SK-MEL-5 (cell line): ENCODE measurements at places on chromosomes 7 and 10. TPM values are rescaled to one million over a fixed set of nuclear protein-coding genes. Genes with fewer than 3 reads are reported as not detected.

DNA sequence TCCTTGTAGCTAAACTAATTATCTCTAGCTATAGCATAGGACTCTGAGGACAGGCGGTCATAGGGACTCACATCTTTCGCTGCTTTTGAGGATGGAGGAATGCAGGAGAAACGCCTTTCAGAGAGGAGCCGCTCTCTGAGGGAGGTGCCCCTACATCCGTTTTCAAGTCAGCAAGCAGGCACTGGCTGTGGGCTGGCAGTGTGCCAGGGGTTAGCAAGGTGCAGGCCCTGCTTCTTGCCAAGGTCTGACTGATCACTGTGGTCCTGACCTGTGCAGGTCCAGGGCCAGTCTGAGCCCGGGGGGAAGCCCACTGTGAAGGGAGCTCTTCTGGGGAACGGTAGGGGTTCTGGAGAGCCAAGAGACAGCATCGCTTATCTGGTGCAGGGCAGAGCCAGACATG, 89.4 kb downstream of the SH3PXD2A start:
- DNase-seq, result no peak

- no peak for DNase-seq
Observed at GRCh38 chr7:156069891-156070290, 257.6 kb upstream of the SHH start.

DNA sequence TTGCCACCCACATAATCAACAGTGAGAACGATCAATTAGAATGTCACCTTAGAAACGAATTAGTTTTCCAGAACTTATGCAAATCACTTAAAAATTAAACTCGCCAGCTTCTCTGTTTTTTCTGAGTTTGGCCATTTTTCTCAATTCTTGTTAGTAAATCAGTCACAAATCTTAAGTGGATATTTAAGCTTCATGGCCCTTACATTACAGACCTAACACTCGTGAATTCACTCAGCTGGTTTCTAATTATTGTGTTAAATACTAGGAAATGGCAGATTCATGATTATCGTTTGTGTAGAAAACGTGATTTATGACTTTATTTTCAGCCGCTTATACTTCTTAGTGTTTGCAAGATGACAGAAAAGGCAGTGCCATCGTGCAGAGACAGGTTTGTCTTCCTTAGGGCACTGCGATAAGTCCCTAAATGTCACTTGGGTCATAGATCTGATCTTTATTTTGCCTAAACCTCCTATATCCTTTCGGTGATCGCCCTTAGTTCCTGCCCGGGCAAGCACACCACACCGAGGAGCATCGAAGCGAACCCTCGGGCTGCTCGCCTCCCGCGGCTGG, 587 bp upstream of the CELF2 start:
- DNase-seq, result no peak

- no peak for DNase-seq
Observed at GRCh38 chr10:78248651-78249464, 215.2 kb downstream of the RPS24 start.

DNA sequence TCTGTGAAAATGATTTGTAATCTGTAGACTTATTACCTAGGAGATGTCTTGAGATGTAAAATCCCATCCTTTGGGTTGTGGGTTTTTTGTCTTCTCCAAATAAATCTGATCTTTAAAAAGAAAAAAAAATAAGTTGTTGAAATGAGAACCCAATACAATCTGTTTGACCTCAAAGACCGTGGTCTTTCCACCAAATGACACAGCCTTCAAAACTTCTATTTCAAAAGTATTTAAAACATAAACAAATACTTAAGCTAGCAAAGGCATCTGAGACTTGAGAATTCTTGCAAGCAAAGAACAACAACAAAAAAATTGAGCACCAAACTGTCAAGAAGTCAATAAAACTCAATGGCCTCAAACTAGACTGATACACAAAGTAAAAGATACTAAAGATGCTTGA, 67.9 kb upstream of the HECW1 start:
- DNase-seq, result no peak

DNA sequence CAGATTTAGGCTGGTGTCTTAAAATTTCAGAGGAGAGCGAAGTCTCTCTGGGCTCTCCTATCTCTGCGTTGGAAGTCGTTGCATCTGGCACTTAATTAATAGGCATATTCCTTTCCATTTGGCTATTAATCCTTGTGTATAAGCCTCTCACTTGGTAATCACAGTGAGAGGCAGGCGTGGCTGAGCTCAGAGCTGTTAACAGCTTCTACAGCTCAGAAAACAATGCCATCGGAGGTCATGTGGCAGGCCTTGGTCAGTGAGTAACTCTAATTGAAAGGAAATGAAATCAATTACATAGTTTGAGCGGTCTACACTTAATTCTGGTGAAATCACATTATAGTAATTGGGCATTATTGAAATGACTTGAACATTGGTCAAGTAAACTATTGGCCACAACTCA, 135.1 kb downstream of the DPY19L1 start:
- DNase-seq, result no peak

DNA sequence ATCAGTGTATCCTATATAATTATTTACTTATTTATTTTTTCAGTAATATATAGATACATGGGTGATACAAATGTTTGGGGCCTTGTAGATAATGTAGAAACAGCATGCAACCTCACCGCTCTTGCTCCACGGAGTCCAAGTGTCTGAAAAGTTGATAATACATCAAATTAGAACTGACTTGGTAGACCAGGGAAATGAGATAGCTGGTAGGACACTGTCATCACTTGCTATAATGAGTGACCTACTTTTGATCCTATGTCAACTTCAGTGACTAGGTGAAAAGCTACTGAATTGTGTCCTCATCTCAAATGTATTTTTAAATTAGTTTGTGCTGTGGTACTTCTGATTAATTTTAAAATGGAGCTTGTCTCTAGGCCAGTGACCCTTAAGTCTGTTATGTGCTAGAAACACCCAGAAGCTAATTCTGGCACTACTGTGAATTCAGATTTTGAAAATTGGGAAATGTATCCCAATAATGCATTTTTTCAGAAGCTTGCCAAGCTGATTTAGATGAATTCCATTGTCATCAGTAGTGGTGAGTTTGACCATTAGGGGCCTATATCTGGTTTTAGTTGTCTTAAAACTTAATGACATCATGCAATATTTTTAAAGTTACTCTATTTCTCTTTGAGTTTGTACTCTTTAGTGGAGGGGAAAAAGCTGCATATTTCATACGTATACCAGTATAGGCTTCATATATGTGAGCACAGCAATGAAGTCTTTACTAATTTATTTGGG, 17.4 kb downstream of the CDK1 start:
- DNase-seq, result no peak

DNA sequence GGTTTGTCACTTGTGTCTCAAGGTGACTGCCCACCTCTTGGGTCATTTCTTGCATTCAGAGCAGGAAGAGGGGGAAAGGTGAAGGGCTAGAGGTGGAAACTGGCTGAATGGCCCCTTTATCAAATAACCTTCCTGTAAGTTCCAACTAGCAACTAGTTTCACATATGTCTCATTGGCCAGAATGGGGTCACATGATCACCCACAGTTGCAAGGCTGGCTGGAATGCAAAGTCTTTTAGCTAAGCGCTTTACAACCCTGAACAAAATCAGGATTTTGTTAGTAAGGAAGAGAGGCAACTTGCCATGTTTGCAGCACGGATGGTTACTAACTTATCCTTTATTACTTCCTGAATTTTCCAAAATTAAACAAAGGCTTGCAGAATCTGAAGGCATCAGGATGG, 156.3 kb downstream of the EMX2 start:
- no peak for DNase-seq

RNF133 gene
- 0.13 and 0.32 TPM in 2 replicates for total RNA-seq

MBL2 gene
- total RNA-seq, result 0.16 TPM in 1 of 2 replicates, not detected in the other

COL1A2 gene
- total RNA-seq, result 0.05 TPM in 2 replicates

SLC39A12 gene
- 0.05 TPM in 1 of 2 replicates, not detected in the other for total RNA-seq

ABCF2 gene
- total RNA-seq, result 93.5 and 94.6 TPM in 2 replicates

MMD2 gene
- not detected in 2 replicates for total RNA-seq
